Erythroblast (primary cell): ENCODE measurements at places on chromosomes 16 and 17.

- no peak for DNase-seq
These were observed 2.5 kb downstream of the GUCY2D start for GRCh38 chr17:8004899-8005298.

GRCh38 chr17:732067-732901 lies at the start of gene TLCD3A:
Gene TLCD3A (plus strand): TSS chr17:732596. CDS start chr17:732648, 52 bp downstream.
- DNase-seq = peak; percentile 88

DNA sequence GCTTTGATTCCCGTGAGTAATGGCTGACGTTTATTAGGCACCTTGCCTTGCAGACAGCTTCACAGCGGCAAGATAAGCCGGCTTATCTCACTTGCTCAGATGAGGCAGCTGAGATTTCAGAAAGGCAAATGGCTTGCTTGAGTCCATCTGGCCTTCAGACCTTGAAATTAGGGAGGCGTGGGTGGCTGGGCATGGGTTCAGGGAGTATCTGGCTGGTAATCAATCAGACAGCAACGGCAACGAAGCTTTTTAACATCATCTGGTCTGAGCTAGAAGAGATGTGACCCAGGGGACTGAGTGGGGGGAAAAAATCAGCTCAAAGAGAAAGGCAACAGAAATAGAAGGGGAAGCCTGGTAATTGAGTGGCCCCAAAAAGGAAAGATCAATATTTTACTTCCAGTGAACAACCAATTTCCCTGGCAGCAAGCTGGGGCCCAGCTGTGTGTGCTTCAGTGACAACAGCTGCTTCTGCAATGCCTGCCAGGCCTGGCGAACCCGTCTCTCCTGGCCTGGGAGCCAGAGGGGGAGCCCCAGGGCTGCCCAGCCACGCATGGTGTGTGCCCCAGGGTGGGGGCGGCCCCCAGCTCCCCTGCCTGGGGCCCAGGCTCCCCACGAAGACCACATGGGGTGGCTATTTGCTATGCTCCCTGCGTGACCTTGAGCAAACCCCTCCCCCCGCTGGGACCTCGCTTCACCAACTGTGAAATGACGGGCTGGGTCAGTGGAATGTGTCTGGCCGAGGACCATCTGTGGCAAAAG lies 34.0 kb downstream of the RAB11FIP4 start:
- DNase-seq = no peak

- DNase-seq = no peak
These were observed 9.5 kb downstream of the SLC6A4 start for GRCh38 chr17:30225919-30226553.

DNA sequence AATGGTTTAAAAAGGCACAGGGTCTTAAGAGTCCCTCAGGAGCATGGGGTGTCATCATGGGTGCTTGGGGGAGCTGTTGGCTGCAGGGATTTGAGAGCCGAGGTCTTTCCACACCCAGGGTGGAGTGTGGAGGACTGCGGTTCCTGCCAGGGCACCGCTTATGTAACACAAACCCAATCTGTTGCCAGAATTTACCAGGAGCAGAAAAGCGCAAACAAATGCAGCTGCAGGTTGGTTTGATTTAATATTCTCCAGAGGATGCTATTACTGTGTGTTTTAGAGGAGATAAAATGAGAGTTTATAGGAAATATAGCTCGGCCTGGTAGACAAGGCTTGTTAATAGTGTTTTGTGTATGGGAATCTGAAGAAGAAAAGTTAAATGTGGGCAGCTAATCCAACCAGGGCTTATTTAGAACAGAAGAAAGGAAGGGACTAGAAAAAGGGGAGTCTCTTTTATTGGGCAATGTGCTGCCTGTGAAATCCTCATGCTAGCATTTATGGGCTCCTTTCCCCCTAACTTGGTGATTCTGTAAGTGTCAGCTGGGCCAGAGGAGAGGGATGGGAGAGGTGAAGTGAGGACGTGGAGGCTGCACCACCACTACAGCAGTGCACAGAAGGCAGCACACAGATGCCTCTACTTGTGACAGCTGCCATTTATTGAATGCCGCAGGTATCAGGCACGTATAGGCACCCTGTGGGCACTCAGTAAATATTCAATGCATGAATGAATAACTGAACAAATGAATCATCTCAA lies 174.7 kb downstream of the KATNIP start:
- DNase-seq = no peak

- peak; percentile 71 for DNase-seq
These were observed at the start of gene VASN for GRCh38 chr16:4371357-4372000. Gene VASN (plus strand): TSS chr16:4371848. CDS start chr16:4380878, 9,030 bp downstream.

GRCh38 chr17:40810494-40810893 lies 10.7 kb upstream of the KRT28 start:
- DNase-seq = no peak

- DNase-seq = no peak
These were observed at the start of gene GAS2L2 for GRCh38 chr17:35752945-35753764. Gene GAS2L2 (minus strand): TSS chr17:35753239. CDS start chr17:35752850, 389 bp downstream.

- no peak for DNase-seq
These were observed 16.5 kb downstream of the SCNN1B start for GRCh38 chr16:23318639-23319038.

DNA sequence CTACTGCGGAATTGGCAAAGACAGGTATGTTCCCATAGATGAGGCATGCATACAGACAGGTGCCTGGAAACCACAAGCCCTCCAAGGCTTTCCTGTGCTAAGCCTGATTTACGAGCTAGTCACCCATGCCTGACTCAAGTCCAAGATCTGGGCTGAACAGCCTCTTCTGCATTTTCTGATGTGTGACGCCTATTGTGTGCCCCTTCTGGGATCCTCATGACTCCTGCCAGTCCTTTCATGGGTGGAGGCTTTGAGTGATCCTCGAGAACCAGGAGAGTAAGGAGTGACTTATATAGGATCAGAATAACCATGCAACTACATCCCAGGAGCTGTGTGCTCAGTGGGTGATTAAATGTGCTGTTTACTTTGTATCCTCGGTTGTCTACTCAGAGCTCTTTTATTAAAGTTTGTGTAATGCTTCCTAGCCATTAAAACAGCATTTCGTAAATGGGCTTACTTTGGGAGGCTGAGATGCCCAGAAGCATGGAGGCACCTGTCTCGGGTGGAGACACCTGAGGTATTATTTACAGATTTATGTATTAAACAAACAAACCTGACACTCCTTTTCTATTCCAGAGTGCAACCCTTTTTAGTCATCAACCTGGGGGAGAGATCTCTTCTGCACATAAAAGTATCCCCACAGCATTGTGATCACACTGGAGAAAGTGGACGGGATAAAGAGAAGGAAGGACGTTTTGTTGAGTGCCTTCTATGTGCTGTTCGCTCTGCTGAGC lies 373.0 kb upstream of the DYNLRB2 start:
- no peak for DNase-seq

DNA sequence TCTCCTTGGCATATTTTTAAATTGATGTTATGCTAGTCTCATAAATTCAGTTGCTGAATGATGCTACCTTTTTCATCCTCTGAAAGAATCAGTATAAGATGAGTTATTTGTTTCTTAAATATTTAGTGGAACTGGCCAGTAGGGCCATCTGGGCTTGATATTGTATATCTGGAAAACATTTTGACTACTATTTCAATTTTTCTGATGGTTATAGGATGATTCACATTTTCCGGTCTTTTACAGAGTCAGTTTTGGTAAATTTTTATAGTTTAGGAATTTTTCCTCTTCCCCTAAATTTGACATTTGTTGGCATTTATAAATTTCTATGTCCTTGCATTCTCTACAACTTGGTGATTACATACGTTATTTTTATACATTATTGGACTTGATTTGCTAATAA lies 296.3 kb upstream of the AXIN2 start:
- DNase-seq = no peak

- peak; percentile 35 for DNase-seq
These were observed 39.3 kb downstream of the MYO18A start for GRCh38 chr17:29140631-29141513.

GRCh38 chr16:84318091-84318975 lies 23.7 kb downstream of the WFDC1 start:
- DNase-seq = no peak

DNA sequence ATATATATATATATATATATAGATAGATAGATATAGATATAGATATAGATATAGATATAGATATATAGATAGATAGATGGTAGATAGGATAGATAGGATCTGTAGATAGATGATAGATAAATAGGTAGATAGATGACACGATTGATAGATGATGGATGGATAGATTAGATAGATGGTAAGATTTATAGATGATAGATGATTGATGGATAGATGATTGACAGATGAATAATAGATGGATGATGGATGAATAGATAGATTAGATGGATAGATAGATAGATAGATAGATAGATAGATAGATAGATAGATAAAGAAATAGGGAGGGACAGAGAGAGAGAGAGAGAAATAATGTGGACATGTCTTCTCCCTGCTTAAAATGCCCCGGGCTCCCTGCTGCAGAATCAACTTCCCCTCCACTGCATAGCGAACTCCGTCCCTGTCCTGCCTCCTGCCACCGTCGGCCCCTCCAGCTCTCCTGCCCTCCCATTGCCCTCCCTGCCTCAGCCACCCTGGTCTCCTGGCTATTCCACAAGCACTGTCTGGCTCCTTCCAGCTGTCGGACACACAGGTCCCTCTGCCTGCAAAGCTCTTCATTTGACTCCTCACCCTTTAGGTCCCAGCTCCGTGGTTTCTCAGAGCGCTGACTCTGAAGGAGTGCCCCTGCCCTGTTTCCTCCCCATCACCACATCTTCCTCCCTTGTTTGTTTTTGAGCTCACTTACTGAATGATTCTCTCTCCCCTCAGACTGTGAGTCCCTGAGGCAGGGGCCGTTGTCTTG lies 254.0 kb downstream of the KATNIP start:
- no peak for DNase-seq

GRCh38 chr17:80826955-80827645 lies 164.5 kb upstream of the CHMP6 start:
- DNase-seq = no peak

GRCh38 chr17:81859906-81860755 lies at the start of gene P4HB:
Gene P4HB (minus strand): TSS chr17:81860535. CDS start chr17:81860471, 64 bp downstream.
- peak; percentile 71 for DNase-seq

GRCh38 chr17:53058031-53058430 lies 764.7 kb upstream of the KIF2B start:
- DNase-seq = no peak

DNA sequence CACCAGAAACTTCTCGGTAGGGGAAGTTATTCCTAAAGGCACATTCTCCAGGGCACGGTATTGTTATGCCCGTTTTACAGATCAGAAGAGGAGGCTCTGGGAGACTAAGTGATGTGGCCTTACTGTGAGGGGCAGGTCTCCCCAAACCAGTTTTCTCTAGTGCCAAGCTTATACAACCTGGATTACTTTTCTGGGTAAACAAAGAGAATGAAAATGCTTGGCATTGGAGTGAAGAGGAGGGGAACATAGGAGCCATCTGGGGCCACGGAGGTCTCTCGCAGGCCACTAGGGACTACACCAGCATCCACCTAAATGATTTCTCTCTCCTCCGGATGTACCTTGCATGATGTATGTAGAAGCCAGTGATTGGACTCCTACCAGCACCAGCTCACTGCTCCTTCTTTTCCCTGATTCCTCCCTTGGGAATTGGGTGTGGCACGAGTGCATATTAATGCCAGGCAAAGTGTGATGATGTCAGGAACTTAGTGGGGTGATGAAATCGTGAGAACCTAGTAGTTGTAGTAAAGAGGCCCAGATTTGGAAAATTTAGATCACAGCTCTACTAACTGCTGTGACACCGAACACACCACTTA lies 674 bp downstream of the TOM1L1 start:
- DNase-seq = no peak
